Stimulated activated CD4-positive, alpha-beta T cell treated with anti-CD3 and anti-CD28 coated beads, TNF-alpha, amount 100 ng/mL, for 48 hours (primary cell): ENCODE measurements at places on chromosomes 4 and X.

GRCh38 chrX:139642241-139642927 is 65.6 kb downstream of the MCF2 start:
- DNase-seq: no peak

DNA sequence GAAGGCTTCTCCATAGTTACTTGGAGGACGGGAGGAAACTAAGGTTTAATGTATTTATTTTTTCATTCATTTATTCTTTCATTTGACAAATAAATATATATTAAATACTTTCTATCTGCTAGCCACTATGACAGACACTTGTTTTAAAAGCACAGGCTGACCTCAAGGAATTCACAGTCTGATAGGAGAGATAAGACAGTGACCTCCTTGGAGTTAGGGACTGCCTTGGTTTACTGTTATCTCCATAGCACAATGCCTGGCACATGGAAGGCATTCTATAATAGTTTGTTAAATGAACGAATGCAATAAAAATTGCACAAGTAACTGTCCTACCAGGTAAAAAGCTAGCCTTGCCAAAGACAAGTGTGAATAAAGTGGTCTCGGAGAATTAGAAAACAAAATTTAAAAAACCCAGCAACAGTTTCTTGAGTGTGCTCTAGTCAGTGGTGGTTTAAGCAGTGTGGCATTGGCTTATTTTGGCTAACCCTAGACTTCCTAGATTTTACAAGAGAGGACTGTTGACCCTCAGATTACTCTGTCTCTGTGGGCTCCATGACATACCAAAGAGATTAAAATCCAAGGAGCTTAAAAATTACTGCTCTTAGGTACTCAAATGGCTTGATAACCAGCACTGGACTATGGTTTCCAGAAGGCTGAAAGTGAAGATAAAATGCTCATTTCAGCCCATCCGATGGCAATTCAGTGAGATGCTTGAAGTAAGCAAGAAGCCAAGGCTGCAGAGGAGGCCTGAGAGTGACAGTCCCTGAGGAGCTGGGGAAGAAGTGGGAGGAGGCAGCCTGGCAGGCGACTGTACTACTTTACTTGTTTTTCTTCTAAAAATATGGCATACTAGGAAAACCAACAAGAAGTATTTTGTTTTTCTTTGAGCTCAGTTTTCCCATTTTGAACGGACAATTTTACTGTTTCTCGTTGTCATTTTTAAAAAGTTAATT is 9.6 kb downstream of the AFP start:
- no peak for DNase-seq

DNA sequence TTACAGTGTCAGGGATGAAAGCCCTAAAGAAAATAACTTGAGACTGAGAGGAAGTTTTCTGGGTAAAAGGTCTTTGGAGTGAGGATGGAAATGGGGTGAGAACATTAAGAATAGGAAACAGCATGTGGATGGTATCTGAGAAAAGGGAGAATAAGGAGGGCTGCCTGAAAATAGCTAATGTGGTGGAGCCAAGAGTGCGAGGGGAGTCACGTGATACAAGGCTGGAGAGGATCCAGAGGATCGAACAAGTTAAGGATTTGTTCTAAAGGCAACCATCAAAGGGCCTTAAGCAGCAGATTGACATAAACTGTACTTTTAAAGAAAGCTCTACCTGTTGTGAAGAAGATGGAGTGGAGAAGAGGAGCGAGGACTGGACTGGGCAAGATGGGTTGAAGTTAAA is 347.4 kb upstream of the AGA start:
- no peak for DNase-seq

GRCh38 chr4:47531241-47531953 is 46.3 kb downstream of the ATP10D start:
- no peak for DNase-seq

DNA sequence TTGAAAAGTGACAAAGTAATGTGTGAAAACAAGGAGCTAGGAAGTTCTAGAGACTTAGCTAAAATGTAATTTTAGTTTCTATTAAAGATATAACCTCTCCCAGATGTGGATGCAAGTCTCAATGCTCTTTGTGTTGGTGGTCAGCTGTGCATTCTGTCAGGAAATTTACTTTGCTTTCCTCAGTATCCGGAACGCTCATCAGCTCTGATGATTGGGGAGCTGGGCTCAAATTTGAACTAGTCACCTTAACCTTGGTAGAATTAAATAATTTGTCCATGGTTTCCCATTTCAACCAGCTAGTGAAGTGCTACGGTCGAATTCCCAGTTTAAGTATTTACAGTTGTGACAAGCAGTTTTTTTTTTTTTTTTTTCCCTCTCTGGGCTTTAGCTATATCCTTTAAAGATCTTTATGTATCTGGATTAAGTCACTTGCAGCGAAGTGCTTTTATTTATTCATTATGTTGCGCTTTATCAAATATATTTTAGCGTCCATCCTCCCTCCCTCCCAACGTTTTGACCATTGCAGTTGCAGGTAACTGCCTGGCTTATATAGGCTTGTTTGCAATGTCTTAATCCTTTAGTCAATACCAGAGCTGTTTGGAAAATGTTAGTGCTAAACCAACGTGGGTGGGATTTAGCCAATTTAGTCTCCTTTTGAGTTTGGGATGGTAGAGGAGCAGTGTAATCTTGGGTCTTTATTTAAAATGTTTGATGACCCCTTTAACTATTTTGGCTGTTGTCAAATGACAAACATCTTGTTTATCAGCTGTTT is 2.1 kb downstream of the OGT start:
- no peak for DNase-seq

GRCh38 chr4:70380578-70380977 is 2.4 kb upstream of the SMR3B start:
- DNase-seq: no peak

GRCh38 chrX:68398291-68398690 is 35.0 kb downstream of the OPHN1 start:
- DNase-seq: no peak

GRCh38 chr4:72418458-72418857 is 150.6 kb downstream of the ADAMTS3 start:
- DNase-seq: no peak

DNA sequence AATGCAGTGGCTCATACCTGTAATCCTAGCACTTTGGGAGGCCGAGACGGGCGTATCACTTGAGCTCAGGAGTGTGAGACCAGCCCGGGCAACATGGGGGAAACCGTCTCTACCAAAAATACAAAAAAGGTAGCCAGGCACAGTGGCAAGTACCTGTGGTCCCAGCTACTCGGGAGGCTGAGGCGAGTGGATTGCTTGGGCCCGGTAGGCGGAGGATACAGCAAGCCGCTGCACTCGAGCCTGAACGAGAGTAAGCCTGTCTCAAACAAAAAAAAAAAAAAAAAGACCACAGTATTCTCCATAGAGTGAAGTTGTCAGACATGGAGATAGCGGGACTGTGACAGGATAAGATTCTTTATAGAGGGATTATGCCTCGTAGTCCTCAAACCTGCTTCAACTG is 76.1 kb upstream of the SH3RF1 start:
- DNase-seq: no peak

GRCh38 chrX:99073551-99073950 is 1336.5 kb downstream of the PCDH19 start:
- DNase-seq: no peak

DNA sequence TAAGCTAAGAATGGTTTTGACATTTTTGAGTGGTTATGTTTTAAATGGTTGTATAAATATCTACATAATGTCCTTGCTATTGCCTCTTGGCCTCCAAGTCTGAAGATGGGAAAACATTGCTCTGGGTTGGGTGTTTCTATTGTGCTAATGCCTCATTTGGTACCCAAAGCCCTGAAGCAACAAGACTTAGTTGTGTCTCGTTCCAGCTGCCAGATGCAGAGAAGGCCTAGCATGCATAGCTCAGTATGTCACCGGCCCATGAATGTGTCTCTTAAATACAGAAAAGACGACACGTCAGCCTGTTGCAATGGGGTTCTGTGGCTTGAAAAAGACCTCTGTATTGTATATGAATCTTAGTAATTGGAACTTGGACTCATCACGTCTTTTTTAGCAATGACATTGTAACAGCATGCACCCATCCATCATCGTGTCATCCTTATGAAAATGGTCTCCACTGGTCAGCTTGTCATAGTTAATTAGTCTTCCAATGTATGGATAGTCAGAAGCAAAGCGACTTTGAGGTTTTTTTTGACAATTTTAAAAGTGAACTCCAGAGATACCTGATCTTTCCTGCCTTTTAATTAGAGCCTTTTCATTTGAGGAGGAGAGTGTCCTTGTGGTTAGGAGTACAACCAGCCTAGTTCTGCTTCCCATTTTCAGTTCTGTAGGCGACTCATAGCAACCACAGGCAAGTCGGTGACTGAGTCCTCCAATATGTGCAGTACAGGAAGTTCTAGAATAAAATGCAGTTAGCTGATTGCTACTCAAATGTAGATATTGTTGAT is 126.4 kb upstream of the GATB start:
- DNase-seq: no peak
